Foreskin keratinocyte (primary cell): ENCODE measurements at places on chromosomes 5 and 9. TPM values are rescaled to one million over a fixed set of nuclear protein-coding genes. Genes with fewer than 3 reads are reported as not detected.

DNA sequence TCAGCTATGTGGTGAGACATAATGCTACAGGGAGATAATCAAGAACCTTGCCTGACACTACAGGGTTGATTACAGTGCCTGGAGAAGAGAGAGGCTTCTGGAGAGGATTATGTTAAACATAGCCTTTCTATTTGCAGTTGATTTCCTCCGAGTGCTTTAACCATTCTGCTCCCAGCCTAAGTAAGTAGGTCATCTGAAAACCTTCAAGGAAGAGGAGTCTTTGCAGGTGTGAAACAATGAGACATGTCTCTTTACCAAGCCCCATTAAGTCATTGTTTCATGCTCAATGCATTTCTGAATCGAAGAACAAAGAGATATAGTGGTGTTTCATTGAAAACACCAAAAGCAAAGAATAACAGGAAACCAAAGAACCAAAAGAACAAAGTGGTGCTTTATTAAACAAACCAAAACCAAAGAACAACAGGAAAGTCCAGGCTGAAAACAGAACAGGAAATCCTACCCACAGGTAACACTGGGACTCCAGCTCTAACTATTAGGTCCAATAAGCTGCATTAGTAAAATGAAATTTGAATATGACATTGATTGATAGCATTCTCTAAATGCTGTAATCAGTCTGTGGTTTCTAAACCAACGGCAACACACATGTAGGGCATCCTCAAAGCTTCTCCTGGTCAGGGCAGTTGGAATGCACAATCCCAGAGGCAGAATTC lies 113.3 kb upstream of the SPATA31D4 start:
- DNase-seq, result peak; percentile 62

GRCh38 chr5:176677209-176677939 lies 30.1 kb downstream of the TSPAN17 start:
- no peak for DNase-seq

DNA sequence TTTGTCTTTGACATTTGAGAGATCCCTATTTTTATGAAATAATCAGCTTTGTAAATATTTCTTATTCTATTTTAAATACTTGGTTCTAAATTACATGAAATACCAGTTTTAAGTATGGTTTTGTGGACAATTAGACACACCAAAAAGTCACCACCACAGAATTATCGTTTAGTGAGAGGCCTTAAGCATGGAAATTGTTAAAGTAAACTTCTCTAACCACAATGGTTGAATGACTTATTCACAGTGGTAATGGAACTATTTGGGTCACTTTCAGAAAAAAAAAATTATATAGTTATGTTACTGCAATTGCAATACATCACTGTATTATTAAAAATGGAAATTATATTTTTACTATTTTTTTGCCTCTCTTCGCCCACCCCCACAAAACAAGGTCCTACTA lies 1252.5 kb downstream of the EFNA5 start:
- DNase-seq, result no peak

- no peak for DNase-seq
These were observed 60.2 kb downstream of the WNK2 start for GRCh38 chr9:93244101-93244500.

GRCh38 chr9:130768265-130768664 lies 66.8 kb upstream of the ABL1 start:
- no peak for DNase-seq

- DNase-seq, result no peak
These were observed 414.2 kb downstream of the SH3GL2 start for GRCh38 chr9:17993024-17993423.

- DNase-seq, result no peak
These were observed 52.3 kb downstream of the ZNF510 start for GRCh38 chr9:96725576-96725975.

GRCh38 chr9:127578627-127578951 lies 33.5 kb upstream of the STXBP1 start:
- no peak for DNase-seq

DNA sequence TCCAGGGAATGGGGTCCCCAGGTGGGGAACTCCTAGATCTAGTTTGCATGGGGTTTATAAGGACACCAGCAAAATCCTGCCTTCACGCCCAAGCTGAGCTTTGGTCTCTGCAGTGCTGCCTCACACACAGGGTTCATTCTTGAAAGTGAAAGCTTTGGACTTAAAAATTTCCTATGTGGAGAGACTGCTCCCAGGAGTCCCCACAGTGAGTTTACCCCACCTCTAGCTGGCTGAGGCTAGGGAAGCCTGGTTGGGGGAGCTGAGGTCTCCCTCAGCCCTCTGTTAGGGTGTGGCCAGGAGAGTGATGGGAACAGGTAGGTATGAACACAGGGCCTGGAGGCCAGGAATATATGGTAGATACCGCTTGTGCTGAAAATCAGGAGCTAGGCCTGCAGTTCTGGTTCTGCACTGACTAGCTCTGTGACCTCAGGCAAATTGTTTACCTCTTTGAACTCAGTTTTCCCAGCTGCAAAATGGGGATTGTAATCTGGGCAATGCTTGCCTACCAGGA lies 41.5 kb upstream of the LARP1 start:
- DNase-seq, result no peak

DNA sequence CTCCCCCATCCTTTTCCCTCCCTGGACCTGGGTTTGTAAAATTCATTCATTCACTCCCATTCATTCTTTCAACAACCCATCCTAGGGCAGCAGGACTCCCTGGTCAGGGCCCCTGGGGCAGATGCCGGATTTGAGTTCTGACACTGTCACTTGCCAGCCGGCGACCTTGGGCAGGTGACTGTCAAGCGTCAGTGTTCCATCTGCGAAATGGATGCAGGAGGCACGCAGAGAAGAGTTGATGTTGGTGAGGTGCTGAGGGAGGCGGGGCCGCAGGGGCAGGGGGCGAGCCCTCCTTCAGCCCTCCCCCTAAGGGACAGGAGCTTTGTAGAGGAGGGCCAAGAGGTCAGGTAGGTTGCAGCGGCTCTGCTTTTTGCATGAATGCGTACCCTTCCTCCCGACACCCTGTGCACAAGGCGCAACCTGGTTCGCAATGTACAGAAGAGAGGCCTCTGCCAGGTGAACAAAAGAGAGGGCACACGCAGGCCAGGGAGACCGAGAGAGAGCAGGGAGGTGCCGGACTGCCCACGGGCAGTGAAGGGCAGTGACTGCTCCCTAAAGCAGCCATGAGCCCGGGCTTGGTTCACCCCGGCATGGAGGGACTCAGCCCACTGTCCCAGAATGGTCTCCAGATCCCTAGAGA lies 128.1 kb downstream of the BARX1 start:
- DNase-seq, result no peak

DNA sequence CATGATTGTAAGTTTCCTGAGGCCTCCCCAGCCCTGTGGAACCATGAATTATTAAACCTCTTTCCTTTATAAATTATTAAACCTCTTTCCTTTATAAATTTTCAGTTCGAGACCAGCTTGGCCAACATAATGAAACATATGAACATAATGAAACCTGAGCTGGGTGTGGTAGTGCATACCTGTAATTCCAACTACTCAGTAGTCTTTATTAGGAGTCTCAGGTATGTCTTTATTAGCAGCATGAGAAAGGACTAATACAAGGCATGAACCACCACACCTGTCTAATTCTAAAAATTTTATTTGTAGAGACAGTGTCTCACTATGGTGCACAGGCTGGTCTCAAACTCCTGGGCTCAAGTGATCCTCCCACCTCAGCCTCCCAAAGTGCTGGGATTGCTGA lies 27.1 kb downstream of the NIM1K start:
- DNase-seq, result peak; percentile 23

DNA sequence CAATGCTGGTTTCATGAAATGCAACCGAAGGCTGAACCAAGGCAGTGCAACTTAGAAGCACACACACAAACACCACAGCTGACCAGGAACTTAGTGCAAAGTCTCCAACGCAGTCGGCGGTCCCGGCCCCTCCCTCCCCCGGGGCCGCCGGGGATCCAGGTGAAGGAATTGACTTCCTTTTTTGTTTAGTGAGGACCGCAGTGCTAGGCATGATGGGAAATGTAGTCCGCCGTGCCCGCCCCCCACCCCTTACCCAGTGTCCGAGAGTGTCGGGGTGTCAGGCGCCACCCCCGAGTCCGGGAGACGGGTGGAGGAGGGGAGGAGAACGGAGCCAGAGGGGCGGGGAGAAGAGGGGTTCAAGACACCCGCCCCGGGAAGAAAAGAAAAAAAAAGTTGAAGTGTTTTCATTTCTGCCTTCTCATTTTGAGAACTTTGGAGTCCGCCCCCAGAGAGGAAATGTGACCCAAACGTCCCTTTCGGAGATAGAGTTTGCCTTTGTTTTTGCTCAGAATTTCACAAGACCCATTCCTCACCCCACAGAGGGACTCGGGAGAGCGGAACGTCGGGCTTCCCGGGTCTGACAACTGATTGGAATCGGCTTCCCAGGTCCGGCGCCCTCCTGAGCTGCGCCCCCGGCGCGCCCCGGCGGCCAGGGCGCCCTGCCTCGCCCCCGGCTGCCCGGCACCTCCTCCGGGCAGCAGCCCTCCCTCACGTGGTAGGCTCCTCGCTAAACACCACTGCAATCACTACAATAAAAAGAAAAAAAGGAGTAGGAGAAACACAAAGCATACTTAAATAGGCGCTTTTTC lies 2.0 kb downstream of the IER5L start:
- peak; percentile 83 for DNase-seq

DNA sequence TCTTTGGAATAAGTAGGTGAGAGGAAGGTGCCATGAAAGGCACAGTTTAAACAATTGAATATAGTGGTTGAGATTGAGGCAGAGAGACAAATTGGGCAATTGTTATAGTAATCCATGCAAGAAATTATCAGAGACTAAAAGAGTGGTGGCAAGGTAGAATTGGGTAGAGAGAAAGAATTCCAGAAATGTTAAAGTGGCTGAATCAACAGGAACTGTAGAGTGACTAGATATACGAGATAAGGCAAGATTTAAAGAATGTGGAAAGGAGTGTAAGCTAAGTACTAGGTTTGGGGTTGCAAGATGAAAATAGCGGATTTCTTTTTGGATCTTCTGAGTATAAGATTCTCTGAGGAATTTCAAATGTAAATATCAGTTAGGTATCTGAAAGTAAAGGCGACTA lies 285.2 kb downstream of the DMRTA1 start:
- DNase-seq, result no peak

GRCh38 chr9:89743573-89744254 lies 138.9 kb downstream of the GADD45G start:
- no peak for DNase-seq

DNA sequence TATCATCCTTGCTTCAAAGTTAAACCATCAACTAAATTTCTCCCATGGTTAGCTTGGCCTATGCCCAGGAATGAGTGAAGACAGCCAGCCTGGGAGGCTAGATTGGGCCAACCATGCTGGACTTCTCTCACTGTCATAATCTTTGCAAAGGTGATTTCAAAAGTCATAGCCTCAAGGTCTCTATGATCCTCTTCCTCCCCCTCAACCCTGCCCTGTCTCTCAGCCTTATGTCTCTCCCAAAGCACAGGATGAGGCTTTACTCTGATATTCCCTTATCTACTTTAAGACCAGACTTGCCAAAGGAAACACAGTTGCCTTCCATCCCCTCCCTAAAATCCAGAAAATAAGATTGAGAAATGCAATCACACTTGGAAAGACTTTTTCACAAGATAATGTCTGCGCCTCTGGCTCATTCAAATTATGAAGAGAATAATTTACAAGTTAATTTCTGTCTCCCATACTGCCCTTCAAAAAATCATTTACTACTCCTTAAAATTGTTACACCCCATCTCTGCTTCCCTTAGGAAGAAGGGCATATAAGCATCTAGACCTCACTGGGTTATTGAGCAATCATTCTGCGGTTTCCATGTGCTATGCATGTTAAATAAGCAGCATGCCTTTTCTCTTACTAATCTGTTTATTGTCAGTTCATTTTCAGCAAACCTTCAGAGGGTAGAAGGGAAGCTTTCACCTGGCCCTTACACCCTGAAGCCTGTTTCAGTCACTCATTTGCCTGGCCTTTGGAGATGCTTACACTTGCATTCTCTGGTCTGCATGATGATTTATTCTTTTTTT lies 113.8 kb upstream of the ANKRD55 start:
- peak; percentile 90 for DNase-seq

The AQP7 gene
- total RNA-seq, result not detected in 2 replicates

The FBLL1 gene
- not detected in 2 replicates for total RNA-seq

The ARID3C gene
- 0.07 and 0.17 TPM in 2 replicates for total RNA-seq

The CYLC2 gene
- not detected in 2 replicates for total RNA-seq

The GMCL2 gene
- not detected in 2 replicates for total RNA-seq

The IL12B gene
- not detected in 2 replicates for total RNA-seq

The AK8 gene
- total RNA-seq, result 0.14 TPM in 2 replicates

The LRRC26 gene
- total RNA-seq, result not detected in 2 replicates

The MSX2 gene
- total RNA-seq, result 2.8 and 4.0 TPM in 2 replicates
